ENCODE measurements at places on chromosomes 12 and 14. TPM values are rescaled to one million over a fixed set of nuclear protein-coding genes. Genes with fewer than 3 reads are reported as not detected.

DNA sequence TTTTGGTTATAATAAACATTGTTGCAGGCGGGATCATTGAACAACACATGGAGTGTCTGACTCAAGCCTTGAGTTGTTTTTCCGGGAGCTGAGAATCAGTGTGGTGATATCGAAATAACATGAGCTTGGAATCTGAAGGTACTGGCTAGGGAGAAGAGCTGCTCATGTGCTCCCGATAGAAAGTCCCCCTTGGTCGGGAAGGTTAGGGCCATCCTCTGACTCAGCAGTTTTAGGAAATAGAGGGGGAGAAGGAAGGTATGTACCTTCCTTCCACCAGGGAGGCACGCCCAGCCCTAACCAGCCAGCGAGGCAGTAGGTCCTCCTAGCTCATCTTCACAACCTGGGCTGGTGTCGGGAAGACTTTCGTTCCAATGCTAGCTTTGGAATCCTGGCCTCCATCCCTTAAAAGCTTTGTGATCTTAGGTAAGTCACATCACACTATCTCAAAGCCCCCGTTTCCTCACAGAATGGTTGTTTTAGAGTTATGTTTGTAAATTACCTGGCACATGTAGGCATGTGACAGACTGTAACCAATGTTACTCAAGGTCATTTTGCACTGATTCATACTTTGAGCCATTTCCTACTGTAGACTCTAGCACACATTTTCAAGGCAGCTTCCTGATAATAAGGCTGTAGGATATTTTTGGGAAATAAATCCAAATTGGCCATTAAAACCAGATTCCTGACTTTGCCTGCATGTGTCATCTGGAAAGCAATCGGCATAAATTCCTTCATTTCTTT is 1.9 kb upstream of the RAB35 start:
- DNase-seq = no peak
- H3K4me3 ChIP-seq = no peak overlapping the region
- H3K27ac ChIP-seq = no peak overlapping the region
- peaks cover 14% of the 10 kb centered on the region for H3K4me1 ChIP-seq
- no peaks in the 10 kb centered on the region for H3K36me3 ChIP-seq

- H3K27ac ChIP-seq = no peak overlapping the region
- H3K36me3 ChIP-seq = no peaks in the 10 kb centered on the region
- no peak overlapping the region for H3K4me3 ChIP-seq
- H3K27me3 ChIP-seq = no peaks in the 10 kb centered on the region
- H3K4me1 ChIP-seq = no peaks in the 10 kb centered on the region
- DNase-seq = no peak
Observed at GRCh38 chr12:3333583-3333982, 157.4 kb upstream of the PRMT8 start.

- no peak overlapping the region for H3K4me3 ChIP-seq
- peaks cover 5% of the 10 kb centered on the region for H3K36me3 ChIP-seq
- no peak for DNase-seq
- H3K27me3 ChIP-seq = no peaks in the 10 kb centered on the region
- peaks cover 8% of the 10 kb centered on the region for H3K4me1 ChIP-seq
- H3K27ac ChIP-seq = no peak overlapping the region
Observed at GRCh38 chr14:92729634-92730358, 18.6 kb downstream of the LGMN start.

DNA sequence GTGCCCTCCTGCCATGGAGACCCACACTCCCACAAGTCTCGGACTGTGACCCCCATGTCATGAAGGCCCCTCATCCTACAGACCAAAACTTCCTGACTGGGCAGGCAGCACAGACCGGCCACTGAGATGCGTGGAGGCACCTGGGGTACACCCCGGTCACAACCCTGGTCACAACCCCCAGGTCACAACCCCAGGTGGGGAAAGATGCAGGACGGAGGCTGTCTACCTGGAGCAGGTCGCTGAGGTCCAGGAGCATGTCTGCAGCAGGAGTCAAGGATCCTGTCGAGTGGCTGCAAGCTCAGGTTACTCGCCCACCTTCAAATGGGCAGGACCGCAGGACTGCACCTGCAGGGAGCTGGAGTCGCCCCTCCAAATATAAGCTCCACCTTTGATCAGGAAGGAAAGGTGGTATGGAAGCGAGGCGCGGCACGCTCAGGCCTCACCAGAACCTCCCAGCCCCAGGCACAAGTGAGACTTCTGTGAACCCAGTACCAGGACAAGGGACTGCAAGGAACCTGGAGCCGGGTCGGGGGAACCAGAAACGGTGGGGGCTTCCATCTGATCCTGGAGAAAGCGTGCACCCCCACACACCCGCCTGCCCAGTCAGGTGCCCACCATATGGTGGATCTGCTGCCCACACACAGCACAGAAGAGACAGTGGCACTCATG is 8.1 kb downstream of the BTBD6 start:
- no peaks in the 10 kb centered on the region for H3K4me1 ChIP-seq
- DNase-seq = no peak
- H3K27me3 ChIP-seq = no peaks in the 10 kb centered on the region
- H3K27ac ChIP-seq = no peak overlapping the region
- H3K4me3 ChIP-seq = no peak overlapping the region

DNA sequence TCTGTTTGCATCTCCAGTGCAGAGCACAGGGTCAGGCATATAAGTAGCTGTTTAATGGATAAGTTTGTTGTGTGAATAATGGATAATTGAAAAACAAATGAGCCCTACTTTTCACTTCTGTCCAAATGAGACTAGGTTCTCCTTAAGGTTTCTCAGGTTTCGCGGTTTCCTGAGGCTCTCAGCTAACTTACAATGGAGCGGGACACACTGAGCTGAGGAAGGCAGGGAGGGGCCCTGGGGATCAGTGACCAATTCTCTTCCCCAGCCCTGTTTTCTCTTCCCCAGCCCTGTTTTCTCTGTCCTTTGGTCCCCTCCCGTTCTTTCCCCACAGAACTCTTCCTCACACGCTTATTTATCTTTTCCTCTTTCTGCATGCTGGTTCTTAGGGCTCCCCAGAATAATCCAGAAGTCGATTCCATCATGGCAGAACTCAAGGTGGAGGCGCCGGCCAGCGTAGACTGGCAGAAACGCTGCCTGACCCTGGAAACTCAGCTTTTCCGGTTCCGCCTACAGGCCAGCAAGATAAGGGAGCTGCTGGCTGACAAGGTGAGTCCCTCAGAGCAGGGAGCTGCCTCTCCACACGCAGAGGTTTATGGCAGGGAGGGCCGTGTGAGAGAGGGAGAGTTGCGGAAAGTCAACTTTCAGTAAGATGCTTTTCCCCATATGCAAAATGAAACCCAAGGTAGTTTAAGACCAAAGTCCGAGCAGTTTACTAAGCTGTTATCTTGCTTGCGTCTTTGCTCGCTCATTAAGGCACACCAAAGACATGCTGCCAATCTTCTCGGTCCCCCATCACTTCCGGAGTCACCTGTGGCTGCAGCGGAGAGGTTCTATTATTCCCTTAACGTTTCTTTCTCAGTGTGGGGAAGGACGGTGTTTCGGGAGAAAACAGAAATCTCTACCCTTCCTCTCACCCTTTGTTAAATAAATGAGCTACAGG is 8.6 kb downstream of the PLEKHH1 start:
- H3K27me3 ChIP-seq = no peaks in the 10 kb centered on the region
- no peaks in the 10 kb centered on the region for H3K4me1 ChIP-seq
- H3K4me3 ChIP-seq = no peak overlapping the region
- H3K27ac ChIP-seq = no peak overlapping the region

The TMTC2 gene
- total RNA-seq = 19.0 TPM

Measured in prostate gland (tissue), 2 donors.